ENCODE measurements at places on chromosomes 12 and 14.

DNA sequence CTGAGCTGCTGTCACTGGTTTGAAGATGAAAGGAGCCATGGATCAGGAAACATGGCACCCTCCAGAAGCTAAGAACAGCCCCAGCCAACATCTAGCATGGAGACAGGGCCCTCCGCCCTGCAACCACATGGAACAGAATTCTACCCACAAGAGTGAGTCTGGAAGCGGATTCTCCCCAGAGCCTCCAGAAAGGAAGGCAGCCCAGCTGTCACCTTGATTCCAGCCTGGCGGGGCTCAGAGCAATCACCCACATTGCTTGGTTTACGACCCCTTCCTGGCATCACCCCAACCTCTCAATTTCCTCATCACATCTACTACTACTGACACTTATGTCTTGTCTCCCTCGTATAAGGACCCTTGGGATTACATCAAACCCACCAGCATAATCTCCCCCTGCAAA lies 38.5 kb downstream of the OAS2 start:
- DNase-seq: no peak

GRCh38 chr12:115794659-115795081 lies 482.8 kb downstream of the MED13L start:
- DNase-seq: no peak

GRCh38 chr12:50218386-50218785 lies 51.2 kb upstream of the CERS5 start:
- no peak for DNase-seq

DNA sequence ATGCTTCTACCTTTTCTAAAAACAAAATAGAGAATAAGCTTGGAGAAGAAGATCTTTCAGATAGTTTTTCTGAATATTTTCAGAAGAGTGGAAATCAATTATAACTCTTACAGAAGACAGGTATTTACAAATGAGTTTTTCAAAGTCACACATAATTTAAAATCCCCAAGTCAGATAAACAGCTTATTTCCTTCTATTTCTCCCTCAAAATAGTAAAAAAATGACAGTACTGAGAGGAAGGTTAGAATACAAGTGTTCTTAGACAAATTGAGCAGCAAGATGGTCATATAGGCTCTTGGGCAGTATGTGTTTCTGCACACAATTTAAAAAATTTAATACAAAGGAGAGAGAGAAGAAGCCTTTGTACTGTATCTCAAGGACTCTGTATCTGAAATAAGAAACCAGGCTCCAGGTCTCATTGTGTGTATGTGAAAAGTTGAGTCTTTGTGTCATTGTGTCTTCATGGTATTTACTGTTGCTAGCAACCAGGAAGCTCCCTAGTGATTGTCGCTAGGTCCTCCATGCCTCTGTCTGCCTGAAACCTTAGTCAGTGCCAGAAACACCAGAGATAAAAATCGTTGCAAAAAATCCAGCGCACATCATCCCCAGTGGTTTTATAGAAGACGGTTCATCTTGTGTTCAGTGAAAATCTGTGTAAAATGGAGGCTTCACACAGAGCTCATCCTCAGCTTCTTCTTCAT lies 12.9 kb upstream of the TUBA1A start:
- no peak for DNase-seq

DNA sequence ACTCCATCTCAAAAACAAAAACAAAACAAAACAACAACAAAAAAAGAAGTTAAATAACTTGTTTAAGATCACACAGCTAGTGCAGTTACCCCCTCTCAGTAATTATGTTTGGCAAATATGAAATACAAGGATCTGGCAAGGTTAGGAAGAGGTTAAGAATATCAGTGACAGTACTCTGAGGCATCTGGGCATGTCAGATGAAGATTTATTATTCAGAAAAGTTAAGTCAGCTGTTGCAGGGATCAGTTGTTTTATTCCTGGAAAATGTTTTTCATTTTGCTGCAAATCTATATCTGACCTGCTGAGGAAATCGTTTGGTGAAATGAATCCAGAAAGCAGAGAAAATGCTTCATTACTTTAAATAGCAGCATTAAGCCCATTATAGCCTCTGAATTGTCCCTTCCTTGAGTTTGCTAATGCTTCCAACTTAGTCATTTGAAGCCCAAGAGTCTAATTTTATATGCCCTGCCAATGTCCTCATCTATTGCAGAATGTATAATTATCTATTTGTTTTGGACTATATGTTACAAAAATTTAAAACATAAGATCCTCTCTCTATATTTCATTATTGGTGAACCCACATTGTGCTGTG lies 8.1 kb downstream of the GPX2 start:
- no peak for DNase-seq

All from frontal cortex (tissue), 4 donors.